ENCODE measurements at places on chromosomes 2 and 18.

DNA sequence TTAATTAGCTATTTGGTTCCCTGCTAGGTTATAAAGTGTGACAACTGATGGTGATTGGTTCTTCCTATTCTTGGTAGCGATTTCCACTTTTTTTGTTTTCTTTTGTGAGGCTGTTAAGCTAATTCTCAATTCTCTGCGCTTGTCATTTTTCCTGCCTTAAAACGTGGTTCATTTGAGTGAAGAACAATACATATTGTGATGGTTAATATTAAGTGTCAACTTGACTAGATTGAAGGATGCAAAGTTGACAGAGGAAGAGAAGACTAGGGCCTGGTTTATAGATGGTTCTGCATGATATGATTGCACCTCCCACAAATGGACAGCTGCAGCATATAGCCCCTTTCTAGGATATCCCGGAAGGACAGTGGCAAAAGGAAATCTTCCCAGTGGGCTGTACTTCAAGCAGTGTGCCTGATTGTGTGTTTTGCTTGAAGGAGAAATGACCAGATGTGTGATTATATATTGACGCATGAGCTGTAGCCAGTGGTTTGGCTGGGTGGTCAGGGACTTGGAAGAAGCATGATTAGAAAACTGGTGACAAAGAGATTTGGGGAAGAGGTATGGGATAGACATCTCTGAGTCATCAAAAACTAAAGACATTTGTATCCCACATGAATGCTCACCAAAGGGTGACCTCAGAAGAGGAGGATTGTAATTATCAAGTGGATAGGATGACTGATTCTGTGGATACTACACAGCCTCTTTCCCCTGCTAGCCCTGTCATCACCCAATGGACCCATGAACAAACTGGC is 39.4 kb upstream of the ZNF804A start:
- no peak for DNase-seq

GRCh38 chr2:146527166-146527565 is 1317.7 kb upstream of the ACVR2A start:
- no peak for DNase-seq

- no peak for DNase-seq
Measured at GRCh38 chr2:10757814-10758286, 36.4 kb downstream of the ATP6V1C2 start.

DNA sequence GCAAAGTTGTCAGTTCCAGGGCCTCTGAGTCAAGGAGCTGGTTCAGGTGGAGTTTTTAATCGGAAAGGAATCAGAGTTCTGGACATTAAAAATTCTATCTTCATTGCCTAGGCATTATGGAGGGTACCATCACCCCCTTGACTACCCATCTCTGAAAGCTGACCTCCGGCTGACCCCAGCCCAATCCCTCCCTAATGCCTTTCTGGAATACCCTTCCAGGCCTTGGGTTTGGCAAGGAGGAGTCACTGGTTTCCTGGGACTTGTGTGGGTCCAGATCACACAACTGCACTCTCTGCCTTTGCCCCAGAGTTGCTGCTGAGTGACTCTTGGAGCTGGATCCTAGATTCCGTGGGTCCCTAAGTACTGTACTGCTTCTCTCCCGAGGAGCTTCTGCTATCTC is 1.0 kb upstream of the OSR1 start:
- no peak for DNase-seq

GRCh38 chr18:74299162-74299561 is 7.4 kb upstream of the CYB5A start:
- no peak for DNase-seq

DNA sequence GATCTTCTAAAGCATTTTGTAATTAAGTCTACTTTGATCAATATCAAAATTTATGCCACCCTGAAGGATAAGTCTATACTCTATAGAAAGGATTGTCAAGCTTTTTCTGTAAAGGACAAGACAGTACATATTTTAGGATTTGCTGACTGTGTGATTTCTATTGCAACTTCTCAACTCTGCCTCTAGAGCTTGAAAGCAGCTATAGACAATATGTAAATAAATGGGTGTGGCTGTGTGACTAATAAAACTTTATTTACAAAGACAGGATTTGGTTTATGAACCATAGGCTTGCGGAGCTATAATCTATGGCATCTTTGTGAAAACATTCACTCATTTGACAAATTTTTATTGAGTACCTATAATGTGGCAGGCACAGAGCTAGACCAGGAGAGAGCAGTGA is 18.4 kb downstream of the UPP2 start:
- DNase-seq, result no peak

- DNase-seq, result no peak
Measured at GRCh38 chr2:164514491-164514890, 106.8 kb downstream of the GRB14 start.

DNA sequence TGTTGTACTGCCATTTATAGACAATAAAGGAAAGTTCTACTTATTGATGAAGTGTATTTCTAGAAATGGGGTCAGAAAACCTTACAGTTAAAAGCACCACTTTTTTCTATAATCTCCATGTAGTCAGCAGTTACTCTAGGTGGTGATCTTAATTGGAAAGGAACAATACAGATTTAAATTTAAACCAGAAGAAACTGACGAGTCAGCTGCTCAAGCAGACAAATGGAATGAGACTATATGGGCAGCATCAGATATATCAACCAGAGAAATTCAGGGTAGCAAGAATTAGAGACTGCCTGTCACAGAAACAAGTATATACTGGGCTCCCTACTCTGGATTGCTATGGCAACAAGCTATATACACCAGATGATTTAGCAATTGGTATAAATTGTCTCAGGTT is 99.6 kb upstream of the SCG2 start:
- no peak for DNase-seq

GRCh38 chr2:241268716-241269445 is 46.6 kb downstream of the HDLBP start:
- no peak for DNase-seq

GRCh38 chr2:140308706-140309105 is 1528.5 kb upstream of the NXPH2 start:
- DNase-seq, result no peak

GRCh38 chr2:113229795-113230194 is 48.9 kb downstream of the PAX8 start:
- no peak for DNase-seq

DNA sequence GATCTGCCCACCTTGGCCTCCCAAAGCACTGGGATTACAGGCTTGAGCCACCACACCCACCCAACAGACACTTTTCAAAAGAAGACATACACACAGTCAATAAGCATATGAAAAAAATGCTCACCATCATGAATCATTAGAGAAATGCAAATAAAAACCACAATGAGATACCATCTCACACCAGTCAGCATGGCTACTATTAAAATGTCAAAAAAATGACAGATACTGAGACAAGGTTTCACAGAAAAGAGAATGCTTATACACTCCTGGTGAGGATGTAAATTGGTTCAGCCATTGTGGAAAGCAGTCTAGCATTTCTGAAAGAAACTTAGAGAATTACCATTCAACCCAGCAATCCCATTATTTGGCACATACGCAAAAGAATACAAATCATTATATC is 1947.2 kb downstream of the SUCLG1 start:
- DNase-seq, result no peak

- no peak for DNase-seq
Measured at GRCh38 chr2:226716126-226716525, 83.5 kb downstream of the IRS1 start.

DNA sequence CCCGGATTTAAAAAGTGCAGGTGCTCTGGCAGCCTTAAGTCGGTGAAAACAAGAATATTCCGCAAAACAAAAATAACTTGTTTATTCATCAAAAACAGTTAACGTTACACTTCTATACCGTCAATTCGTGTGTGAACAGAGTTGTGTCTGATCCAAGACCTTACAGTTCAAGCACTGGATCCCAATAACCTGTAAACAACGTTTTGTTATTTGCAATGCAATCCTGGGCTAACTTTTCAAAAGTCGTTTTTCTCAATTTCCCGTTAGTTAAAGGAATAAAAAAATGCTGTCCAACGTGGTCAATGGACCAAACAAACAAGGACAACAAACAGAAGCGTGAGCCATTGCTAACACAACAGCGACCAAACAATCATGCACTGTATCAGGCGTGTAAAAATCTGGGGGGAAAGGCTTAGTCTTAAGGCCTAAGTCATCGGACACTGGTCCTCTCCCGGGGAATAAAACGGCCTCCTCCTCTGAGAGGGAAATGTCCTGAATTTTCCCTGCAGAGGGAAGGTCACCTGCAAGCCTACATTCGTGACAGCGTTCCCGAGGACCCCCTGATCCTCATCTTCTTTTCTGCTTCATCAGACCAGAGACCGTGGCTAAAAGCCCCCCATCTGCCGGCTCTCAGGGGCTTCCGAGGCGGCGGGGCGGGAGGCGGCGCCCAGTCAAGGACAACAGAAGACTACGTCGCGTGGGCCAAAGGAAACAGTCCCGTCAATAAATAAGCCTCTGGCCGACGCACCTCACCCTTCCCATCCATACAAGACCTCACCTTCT is 490 bp downstream of the NDUFS1 start:
- no peak for DNase-seq

- DNase-seq, result no peak
Measured at GRCh38 chr2:210440206-210440605, 36.4 kb downstream of the LANCL1 start.

- no peak for DNase-seq
Measured at GRCh38 chr2:810397-810796, 133.2 kb upstream of the TMEM18 start.

- DNase-seq, result no peak
Measured at GRCh38 chr2:222864296-222864695, 3.5 kb downstream of the ACSL3 start.

DNA sequence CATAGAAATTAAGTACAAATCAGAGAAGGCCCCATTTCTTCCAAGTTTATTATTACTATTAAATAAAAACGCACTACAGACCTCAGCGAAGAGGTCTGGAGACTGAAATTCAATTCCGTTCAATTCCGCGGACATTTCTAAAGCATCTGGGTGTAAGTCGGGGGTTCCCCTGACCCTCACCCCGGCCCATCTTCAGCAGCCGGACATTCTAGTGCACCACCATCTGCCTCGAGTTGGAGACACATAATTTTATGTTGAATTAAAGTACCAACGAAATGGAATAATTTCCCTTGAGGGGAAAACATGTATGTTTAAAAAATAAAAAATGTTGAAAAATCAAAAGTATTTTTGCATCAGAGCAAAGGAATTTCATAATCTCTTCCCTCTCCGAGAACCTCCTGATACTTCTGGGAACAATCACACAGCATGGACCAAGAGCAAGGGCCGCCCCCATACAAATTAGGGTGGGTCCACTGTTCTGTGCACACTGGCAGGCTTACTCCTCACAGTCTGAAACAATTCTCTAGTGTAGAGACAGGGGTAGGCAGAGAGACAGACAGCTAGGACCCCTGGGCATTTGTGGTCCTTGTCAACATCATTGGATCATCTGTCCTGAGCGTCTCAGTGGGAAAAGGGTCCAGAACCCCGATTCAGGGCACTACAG is 29.3 kb downstream of the MBP start:
- DNase-seq, result no peak

- no peak for DNase-seq
Measured at GRCh38 chr18:42157420-42157819, 202.4 kb downstream of the PIK3C3 start.

DNA sequence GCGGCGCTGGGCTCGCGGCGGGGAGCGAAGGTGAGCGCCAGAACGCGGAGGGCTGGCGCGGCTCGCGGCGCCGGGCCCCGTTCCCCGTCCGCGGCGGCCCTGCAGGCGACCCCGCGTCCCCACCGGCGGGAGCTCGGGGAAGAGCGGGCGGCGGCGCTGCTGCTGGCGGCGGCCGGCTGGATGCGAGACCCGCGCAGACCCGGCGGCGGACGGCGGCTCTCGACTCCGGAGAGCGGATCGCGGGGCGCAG is 213 bp downstream of the DOK6 start:
- no peak for DNase-seq

GRCh38 chr2:145909766-145910165 is 1389.8 kb upstream of the ZEB2 start:
- DNase-seq, result no peak

DNA sequence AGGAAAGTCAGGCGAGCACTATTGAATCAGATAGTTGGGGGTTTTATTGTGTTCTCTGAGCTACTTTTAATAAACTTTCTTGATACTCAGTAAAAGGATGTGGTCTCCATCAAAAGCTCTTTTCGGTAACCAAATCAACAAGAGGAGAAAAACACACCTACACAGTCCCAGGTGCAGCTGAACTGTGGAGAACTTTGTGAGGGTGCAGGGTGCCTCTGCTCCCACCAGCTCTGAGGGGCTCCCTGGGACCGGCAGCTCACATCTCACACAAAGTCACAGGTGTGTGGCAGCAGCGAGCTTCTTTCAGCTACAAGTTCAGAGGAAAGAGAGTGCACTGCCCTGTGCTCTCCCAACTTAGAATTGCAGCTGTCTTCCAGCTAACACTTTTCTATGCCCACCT is 650.4 kb downstream of the RNF144A start:
- DNase-seq, result peak; percentile 25

DNA sequence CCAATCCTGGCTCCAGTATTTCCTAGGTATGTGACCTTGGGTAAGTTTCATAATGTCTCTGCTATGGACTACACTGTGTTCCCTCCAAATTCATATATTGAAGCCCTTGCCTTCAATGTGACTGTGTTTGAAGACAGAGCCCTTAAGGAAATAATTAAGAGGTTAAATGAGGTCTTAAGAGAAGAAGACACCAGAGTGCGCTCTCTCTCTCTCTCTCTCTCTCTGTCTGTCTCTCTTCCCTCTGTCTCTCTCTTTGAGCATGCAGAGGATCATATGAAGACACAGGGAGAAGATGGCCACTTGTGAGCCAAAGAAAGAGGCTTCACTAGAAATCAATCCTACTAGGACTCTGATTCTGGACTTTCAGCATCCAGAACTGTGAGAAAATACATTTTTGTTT is 52.2 kb downstream of the NXPH2 start:
- DNase-seq, result no peak

DNA sequence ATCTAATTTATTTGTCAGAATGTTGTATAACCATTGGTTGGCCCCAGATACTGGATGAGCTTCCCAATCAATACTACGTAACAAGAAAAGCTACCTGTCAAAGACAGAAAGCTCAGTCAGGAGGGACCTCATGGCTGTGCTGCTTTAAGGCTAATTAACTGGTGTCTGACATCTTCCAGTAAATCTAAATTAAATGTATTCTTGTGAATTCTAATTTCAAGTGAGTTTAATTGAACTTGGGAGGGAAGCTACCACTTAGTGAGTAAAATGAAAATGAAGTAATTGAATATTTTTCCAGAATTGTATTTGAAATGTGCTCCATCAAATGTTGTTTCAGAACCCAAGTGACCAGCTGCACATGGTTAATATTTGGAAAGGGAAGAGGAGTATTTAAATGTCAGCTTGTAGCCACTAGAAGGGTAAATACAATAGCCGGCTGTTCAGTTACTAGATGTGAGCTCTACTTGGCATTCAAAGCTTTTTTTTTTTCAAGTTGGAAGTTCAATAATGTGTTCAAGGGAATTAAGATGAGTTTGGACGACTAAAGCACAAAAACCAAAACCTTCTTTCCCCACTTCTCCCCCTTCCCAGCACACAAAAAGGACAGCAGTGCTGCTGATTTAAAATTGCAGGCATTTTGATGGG is 62.0 kb downstream of the GPR39 start:
- DNase-seq, result no peak

GRCh38 chr2:217097346-217097745 is 237.5 kb upstream of the TNP1 start:
- no peak for DNase-seq

GRCh38 chr2:102735416-102736109 is 26.3 kb upstream of the TMEM182 start:
- no peak for DNase-seq

Data from activated CD8-positive, alpha-beta memory T cell treated with anti-CD3 and anti-CD28 coated beads for 1 hour (primary cell).